Stimulated activated CD4-positive, alpha-beta T cell treated with anti-CD3 and anti-CD28 coated beads, Interleukin-12 subunit alpha, Interleukin-12 subunit beta, amount 100 ng/mL, for 48 hours (primary cell): ENCODE measurements at places on chromosomes 3 and 15.

GRCh38 chr3:25589783-25590258 is 74.9 kb downstream of the TOP2B start:
- DNase-seq = no peak

DNA sequence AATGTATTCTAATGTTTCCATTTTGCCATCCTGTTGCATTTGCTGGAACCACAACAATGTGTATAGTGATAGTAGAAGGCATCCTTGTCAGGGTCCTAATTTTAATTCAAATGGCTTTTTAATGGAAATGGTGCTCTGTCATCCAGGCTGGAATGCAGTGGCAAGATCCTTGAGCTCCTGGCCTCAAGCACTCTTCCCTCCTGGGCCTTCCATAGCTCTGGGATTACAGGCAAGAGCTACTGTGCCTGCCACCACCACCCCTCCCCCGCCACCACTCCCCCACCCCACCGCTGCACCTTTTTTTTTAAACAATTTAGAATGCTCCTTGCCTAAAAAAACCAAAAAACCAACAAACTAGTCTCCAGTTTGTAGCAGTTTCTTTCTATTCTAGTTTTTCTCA is 15.2 kb upstream of the IQCF6 start:
- no peak for DNase-seq

- DNase-seq = no peak
Measured at GRCh38 chr3:104102386-104102785, 1264.3 kb upstream of the ALCAM start.

GRCh38 chr3:181919375-181919774 is 207.7 kb downstream of the SOX2 start:
- DNase-seq = no peak

GRCh38 chr3:68985146-68985790 is 28.2 kb downstream of the EOGT start:
- no peak for DNase-seq

- DNase-seq = no peak
Measured at GRCh38 chr3:50293079-50293801, 1.0 kb upstream of the IFRD2 start.
